ENCODE measurements at places on chromosomes 3 and 15. TPM values are rescaled to one million over a fixed set of nuclear protein-coding genes. Genes with fewer than 3 reads are reported as not detected.

DNA sequence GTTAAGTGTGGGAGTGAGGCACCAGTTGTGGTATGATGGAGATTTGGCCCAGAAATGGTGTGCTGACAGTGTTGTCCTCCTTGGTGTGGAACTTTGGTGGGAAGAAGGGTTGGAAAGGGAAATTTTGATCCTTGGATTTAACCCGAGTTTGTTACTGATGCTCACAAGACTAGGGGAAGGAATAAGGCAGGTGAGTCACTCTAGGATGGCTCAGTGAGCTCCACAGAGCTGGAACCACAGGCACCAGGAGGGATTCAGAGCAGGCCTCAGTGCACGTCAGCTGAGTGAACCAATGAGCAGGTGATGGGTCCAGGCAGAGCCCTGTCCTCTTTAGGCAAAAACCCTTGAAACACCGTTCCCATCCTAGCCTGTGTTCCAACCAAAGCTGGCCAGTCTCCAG lies 11.4 kb downstream of the CHRD start:
- no peak for DNase-seq

- no peak for DNase-seq
Observed at GRCh38 chr3:137297770-137298169, 340.0 kb downstream of the IL20RB start.

DNA sequence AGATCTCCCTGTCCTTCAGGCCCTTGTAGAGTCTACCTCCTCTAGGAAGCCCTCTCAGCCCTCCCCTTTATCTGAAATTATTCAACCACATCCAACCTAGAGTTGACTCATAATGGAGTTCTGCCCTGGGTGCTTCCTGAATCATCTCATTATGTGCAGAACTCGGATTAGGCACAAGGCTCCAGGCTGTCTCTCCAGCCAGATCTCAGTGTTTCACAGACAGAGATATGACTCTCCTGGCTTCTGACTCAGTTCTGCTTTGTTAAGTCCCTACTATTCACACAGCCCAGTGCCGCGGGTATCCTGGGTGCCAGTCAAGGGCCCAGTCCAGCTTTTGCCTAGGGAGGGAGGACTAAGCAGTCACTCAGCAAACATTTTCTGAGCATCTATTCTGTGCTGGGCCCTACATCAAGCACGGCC lies 9.3 kb downstream of the STRA6 start:
- no peak for DNase-seq

DNA sequence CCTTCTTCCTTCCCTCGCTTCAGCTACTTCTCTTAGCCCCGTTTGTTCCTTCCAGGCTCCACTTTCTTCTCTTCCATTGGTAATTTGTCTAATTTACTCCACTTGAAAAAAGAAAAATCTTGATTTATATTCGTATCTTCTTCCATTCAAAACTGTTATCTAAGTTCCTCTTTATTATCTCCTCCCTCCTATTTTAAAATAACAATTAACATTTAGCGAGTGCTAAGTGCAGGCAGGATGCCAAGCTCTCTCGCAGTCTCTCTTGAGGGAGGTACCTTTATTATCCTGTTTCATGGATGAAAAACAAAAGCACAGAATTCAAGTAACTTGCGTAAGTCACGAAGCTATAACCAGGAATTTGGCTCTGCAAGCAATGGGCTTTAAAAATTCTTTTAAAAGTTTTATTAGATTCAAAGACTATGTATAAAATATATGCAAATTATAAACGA lies 418.9 kb upstream of the NAALADL2 start:
- DNase-seq = no peak

DNA sequence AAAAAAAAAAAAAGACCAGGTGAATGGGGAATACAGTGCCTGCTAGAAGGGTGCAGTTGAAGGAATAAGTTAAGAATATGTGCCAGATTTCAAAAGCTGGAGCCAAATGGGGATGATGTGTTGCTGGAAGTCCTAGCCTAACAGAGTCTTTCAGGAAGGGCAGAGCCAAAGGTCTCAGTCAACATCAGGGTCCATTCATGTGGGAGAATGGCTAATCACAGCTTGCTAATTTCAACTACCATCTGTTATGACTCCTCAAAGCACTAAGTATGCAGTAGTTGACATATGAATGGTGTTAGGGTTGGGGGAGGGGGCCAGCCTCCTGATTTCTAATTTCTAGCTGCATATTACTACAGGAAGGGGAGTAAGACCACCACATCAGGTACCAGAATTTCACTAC lies 4.4 kb downstream of the ZBTB38 start:
- DNase-seq = no peak

- DNase-seq = no peak
Observed at GRCh38 chr3:172649987-172650386, 60.9 kb downstream of the NCEH1 start.

DNA sequence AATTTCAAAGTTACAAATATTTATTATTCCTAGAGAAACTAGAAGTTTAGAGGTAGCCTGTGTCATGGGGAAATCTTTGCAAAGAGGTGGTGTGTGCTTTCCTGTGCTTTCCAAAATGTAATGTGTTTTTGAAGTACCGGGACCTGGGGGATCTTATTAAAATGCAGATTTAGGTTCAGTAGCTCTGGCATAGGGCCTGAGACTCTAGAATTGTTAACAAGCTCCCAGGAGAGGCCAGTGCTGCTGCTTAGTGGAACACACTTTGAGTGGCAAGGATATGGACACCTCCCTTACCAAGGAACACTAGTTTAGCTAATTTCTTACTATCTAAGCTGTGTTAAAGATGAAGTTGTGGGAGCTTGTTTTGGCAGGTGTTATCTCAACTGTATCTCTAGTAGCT lies 428.9 kb downstream of the VGLL3 start:
- DNase-seq = no peak

DNA sequence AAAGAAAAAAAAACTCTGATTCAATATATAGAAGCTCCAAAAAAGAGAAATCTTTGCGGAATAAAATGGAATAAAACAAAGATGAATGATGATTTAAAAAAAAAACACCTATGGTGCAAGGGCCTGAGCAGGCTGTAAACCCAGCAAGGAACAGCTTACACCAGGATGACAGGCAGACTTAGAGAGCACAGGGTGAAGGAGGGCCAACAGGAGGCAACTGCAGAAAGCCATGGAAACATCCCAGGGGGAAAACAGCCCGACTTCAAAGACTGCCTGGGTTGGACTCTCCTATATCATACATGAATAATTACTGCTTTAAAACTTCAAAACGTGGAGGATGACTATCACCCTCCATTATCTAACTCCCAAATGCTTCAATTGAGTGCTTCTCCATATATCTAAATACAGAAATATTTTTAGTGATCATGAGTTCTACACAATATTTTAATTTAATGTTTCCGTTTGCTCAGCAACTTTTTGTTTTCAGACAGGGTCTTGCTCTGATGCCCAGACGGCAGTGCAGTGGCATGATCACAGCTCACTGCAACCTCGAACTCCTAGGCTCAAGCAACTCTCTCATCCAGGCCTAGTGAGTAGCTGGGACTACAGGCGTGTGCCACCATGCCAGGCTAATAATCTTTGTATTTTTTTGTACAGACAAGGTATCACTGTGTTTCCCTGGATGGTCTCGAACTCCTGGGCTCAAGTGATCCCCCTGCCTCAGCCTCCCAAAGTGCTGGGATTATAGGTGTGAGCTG lies 456.2 kb downstream of the TBL1XR1 start:
- no peak for DNase-seq

DNA sequence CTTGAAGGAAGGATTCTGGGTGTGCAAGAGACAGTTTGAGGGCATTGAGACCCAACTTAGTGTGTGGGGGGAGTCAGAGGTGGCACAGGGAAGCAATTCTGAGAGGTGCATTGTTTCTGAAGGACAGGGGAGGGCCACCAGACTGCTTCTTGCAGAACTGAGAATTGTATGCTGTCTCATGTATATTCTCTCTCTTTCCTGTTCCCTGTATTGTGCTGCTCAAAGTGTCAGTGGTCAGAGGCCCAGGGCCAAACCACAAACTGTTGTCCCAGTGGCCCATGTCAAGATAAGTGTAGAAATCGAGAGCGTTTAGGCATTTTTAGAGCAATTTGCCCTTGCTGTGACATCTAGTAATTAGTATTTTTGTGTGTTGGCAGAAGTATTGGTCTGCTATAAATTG lies 567.1 kb downstream of the EDEM1 start:
- no peak for DNase-seq

GRCh38 chr3:49017971-49018706 lies at the start of gene DALRD3:
TSS of gene DALRD3 (minus strand) at chr3:49018580. CDS start at chr3:49018564, 16 bp downstream.
- DNase-seq = peak; percentile 68

DNA sequence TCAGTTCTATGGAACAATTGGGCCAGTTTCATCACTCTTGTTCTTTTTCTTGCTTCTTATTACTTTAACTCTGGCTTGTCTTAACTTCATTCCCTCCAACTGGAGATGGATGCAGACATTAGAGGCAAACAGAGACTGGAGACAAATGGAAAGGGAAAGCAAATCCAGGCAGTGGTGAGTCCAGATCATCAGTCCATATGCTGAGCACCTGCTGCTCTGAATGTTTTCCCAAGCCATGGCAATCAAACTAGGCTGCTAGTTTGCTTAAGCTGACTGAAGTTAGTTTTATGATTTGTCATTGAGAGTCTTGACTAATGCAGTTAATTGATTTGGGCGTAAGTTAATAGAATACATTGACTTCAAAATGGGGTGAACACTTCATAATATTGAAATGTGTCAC lies 41.0 kb upstream of the TBC1D5 start:
- DNase-seq = no peak

DNA sequence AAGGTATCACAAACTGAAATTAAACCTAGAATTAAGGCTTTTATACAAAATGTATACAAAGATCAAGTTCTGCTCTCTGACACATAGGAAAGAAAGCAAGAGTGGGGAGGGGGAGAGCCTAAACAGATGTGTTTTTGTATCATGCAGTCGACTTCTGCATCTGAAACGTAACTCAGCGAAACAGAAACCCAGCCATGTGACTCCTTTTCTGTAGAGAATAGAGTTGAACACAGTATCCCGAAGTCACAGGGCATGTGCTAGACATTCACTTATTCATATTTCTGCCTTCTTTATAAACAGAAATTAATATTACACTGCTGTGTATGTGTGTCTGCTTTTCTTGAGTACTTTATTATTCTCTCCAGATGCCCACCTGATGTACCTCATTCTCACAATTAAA lies 121.0 kb downstream of the PDZRN3 start:
- DNase-seq = no peak

CIDEC gene
- not detected for polyA plus RNA-seq

GPR149 gene
- polyA plus RNA-seq = not detected

TRIM42 gene
- polyA plus RNA-seq = not detected

CD47 gene
- 219 TPM for polyA plus RNA-seq

RTP4 gene
- polyA plus RNA-seq = 4.9 TPM

PIK3CB gene
- polyA plus RNA-seq = 15.2 TPM

AADACL2 gene
- polyA plus RNA-seq = not detected

NEO1 gene
- polyA plus RNA-seq = not detected

Measured in naive B cell (primary cell).